Tibial nerve (tissue), 4 donors: ENCODE measurements at places on chromosomes 16 and 17. TPM values are rescaled to one million over a fixed set of nuclear protein-coding genes. Genes with fewer than 3 reads are reported as not detected.

ITGAX gene
- 2.4 TPM for total RNA-seq

ABCC12 gene
- total RNA-seq, result not detected

DNA sequence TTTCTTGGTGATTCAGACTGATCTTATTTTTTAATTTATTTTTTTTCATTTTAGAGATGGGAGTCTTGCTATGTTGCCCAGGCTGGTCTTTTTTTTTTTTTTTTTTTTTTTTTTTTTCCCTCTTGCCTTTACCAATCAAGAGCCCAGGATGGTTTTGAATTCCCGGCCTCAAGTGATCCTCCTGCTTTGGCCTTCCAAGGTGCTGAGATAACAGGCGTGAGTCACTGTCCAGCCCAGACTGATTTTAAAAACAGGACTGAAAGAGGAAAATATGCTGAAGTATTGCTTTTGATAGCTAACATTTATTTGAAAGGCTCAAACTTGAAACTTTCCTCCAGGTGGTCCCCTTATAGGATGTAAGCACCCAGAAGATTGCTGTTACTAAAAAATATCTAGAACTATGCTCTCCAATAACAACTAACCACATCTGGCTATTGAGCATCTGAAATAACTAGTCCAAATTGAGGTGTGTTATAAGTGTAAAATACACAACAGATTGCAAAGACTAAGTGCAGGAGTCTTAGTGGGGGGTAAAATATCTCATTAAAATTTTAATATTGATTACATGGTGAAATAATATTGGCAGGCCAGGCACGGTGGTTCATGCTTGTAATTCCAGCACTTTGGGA is 15.8 kb upstream of the BRIP1 start:
- DNase-seq, result no peak

WNT9B gene
- not detected for total RNA-seq

TP53TG3 gene
- not detected for total RNA-seq

GRCh38 chr17:71071837-71072236 is 902.5 kb downstream of the KCNJ2 start:
- DNase-seq, result no peak

GRCh38 chr17:78180083-78180482 is 6.8 kb downstream of the TK1 start:
- no peak for DNase-seq
